Stimulated activated CD8-positive, alpha-beta memory T cell treated with anti-CD3 and anti-CD28 coated beads, Interleukin-12 subunit alpha, Interleukin-12 subunit beta, amount 100 ng/mL, for 4 hours (primary cell): ENCODE measurements at places on chromosomes 2 and 18.

DNA sequence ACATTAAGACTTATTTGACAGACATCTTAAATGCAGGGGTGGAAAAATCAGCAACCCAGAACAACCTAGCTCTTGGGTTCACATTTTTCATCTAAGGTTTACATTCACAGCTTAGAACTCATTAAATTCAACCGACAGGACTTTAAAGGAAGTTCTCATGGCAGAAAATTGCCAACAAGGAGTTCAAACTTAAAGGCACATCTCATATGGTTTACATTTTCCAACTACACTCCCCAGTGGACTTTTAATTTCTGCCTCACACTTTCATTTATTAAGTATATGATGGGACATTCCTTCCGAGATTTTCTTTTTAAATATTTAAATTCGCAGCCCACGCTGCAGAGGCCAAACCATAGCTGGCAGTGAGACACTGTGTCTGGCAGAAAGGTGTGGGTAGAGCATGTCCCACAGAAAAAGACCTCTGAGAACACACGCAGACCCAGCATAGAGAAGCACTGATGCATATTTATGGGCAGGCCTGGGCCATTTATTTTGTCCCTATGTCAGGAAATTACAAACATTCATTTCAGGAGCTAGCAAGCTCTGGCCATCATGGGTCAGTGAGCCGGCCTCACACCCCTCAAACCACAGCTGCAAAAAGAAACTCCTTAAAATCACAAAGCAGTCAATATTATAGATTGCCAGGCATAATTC is 46.3 kb downstream of the STK39 start:
- DNase-seq, result no peak

DNA sequence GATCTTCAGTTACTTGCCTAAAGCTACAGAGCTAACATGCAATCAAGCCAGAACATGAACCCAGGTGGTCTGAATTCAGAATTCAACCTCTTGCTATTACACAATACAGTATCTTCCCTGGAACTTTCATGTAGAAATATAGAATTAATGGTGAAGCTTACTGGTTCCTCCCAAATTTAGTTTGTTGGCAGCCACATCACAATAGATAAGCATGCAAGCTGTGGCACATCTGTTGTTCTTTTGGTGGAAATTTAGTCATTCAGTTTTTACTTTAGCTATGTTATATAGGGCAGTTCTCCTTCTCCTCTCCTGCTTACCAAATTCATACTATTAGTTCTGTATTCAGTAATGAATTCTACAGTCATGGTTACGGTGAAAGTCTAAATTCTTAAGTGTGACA is 101.0 kb upstream of the RNF152 start:
- no peak for DNase-seq

DNA sequence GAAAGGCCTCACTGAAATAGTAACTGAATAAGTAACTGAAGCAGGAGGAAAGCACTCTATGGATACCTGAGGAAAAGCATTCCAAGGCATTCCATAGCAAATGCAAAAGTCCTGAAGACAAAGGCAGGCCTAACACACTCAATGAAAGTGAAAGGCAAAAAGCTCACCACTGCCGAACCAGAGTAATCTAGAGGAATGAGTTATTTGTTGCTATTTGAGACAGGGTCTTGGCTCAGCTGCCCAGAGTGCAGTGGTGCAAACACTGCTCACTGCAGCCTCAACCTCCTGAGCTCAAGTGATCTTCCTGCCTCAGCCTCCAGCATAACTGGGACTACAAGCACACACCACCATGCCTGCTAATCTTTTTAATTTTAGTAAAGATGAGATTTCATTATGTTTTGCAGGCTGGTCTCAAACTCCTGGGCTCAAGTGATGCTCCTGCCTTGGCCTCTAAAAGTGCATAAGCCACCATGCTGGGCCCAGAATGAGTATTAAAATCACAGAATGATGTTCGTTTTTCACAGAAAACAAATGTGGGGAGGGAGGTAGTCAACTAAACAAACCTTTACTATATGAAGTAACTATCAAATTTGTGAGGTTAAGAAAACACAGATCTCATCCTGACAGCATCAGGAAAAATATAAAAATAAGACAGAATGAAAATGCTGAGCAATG is 17.9 kb downstream of the PIAS2 start:
- DNase-seq, result no peak

DNA sequence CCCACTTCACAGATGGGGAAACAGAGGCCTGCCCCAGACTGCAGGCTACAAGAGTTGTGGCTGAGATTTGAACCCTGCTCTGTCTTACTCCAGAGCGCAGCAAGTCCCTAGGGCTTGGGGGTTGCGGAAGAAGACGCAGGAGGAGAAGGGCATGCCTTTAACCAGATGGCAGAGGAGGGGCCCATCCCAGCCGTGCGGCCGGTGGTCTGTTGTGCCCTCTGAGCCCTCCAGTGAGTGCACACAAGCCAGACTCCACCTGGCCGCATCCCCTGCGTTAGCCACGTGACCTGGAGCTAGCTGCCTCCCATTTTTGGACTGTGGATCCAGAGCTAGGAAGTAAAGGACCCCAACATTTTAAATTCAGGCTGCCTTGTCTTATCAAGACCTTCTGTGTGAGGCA is 2.8 kb downstream of the KCNIP3 start:
- no peak for DNase-seq

- DNase-seq, result no peak
Observed at GRCh38 chr2:98698896-98699295, 32.0 kb downstream of the MGAT4A start.

DNA sequence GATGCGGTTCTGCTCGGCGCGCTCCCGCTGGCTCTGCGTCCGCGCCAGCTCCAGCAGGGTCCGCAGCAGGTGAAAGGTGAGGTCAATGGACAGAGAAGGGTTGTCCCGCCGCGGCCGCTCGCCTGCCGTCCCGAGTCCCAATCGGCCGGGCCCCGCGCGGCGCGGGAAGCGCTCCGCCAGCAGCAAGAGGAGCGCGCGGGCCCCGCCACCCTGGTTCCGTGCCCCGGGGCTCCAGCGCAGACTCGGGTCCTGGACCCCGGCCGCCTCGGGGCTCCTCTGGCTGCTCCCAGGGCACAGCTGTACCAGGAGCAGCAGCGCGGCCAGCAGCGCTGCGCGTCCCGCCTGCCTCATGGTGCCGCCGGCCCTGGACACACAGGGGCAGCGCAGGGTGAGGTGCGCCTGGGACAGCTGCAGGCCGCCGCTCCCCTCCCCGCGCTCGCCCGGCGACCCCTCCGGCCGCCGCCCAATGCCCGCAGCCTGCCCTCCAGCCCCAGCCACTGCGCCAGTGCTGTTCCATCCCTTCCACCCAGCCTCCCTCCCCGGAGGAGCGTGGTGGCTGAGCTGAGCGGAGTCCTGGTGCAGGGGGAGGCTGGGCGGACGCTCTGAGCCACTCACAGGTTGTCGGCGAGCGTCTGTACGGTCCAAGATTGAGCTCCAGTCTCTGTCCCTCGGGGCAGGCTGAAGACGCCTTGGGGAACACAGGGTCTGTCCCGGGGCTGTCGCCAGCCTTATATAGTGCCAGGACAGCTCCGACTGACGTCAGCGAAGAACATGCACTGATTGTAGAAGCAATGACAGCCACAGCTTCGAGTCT is 493 bp downstream of the UCN start:
- no peak for DNase-seq

- DNase-seq, result no peak
Observed at GRCh38 chr2:229475778-229476177, 204.7 kb upstream of the PID1 start.

DNA sequence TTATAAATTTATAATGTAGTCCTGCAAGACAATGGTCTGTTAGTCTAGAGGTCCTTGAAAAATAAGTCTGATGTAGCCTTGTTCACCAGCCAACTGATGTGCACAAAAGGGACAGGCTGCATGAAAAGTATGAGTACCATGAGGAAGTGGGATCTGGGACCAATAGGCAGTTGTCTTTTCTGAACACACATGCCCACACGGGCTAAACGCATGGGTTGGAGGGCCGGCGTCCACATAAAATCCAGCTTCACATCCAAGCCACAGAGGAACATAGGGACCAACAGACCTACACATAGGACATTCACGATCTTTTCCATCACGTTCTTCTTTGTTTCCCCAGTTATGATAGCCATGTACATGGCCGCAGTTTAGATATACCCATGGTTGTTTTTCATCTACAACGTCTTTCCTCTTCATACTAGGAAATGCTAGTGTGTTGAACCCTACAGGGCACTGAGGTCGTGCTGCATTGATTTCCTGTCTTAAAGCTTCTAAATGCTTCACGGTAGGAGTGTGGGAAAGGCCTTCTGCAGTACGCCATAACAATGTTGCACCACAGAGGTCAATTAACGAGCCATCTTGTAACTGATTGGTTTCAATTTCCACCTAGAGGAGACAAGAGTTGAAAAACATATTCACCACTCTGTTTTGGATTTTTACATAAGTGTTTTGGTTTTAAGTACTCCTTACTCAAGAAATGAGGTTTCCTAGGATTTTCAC is 49.4 kb downstream of the PELI1 start:
- no peak for DNase-seq

GRCh38 chr18:46148810-46149209 is 44.6 kb downstream of the HAUS1 start:
- DNase-seq, result no peak

DNA sequence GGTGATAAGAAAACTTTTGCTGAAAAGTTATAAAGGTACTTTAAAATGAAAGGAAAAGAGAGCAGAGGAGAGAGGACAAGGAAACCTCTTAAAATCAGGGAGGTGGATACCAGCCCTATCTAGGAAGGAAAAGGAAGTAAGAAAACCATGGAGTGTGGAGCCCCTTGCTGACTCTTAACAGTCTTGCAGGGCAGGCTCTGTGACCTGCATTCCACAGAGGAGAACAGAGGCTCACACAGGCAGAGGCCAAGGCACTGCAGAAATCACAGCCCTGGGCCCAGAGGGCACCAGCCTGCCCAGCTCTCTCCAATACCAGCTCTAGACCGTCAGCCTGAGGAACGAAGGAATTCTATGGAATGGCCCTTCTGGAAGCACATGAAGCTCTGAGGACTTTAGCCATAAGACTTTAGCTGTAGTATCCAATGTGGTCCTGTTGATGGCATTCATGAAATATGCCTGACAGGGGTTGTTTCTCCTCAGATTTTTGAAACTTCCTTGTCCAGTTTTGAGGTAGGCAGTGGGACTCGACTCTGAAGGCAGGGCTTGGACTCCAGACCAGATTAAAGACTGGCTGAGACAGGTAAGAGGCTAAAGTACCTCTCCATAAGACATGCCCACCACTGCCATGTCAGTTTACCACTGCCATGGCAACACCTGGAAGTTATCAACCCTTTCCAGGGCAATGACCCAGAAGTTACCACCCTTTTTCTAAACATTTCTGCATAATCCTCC is 216.3 kb downstream of the ANAPC1 start:
- DNase-seq, result no peak

DNA sequence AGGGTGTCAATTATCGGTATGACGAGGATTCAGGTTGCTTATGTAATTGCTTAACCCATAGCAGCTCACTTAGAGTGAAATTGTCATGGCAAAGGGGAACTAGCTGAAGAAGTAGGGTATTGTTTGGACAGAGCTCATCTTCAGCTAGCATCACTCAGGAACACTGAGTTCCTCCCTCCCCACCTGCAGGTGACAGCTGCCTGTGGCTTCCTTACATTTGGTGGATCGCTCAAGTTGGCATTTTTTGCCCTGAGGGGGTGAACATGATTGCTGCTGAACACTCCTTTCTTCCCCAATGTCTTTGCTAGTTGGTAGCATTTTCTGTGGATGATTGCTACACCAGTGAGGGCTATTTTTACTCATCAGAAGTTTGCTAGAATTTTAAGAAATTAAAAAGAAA is 86.7 kb upstream of the THUMPD2 start:
- DNase-seq, result no peak

DNA sequence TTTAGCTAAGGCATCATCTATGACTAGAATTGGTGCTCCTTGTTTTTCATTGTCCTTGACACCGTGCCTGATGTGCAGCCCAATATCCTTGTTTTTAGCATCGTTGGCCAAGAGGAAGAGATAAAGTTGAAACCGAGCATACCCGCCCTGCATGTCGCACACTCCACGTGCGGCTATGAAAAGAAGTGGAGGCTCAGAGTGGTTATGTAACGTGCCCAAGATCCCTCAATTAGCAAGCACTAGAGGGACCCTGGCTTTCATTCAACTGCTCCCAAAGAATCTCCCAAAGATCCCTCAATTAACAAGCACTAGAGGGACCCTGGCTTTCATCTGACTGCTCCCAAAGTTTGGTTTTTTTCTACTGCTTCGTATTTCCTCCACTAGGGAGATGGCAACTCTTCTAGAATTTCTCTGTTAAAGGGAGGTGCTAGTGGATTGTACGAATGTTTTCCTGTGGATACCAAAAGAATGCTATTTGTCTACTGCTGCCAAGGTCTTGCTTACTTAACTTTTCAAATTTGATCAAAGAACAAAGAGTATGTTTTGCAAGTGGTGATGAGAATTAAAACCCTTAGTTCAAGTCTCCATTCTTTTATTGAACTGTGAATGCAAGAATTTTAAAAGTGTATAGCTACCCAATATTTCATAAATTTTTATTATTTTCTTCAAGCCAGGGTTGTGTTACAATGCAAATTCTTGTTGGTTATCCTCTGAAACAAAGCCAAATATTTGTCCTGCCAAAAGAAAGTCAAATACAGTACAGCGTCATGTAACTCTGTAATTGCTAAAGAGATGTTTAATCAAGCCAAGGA is 92.1 kb downstream of the AOX1 start:
- DNase-seq, result no peak

- DNase-seq, result no peak
Observed at GRCh38 chr2:118086024-118086633, 2.1 kb upstream of the INSIG2 start.

DNA sequence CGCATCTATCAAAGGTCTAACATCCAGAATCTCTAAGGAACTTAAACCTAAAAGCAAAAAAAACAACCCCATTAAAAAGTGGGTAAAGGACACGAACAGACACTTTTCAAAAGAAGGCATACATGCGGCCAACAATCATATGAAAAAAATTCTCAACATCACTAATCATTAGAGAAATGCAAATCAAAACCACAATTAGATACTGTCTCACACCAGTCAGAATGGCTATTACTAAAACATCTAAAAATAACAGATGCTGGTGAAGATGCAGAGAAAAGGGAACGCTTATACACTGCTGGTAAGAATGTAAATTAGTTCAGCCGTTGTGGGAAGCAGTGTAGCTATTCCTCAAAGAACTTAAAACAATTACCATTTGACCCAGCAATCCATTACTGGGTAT is 38.0 kb downstream of the PPP3R1 start:
- no peak for DNase-seq

DNA sequence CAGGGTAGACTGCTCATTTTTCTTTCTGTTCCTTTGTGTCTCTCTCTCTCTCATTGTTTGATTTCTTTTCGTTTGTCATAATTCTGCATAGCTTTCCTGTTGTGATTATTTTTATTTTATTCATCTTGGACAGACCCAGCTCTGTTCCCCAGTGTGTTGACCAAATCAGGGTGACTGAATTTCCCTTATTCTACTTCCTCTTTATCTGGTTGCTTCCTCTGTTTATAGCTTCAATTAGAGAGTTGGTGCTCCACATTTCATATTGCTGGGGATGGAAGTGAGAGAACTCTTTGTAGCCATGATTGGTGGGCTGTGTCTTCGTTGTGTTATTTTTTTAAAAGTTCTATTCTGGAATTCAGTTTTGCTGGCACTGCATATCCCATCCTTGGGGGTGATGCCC is 19.1 kb downstream of the PROKR1 start:
- DNase-seq, result no peak
